Sciatic nerve (tissue), 2 donors: ENCODE measurements at places on chromosomes 6 and 20.

- DNase-seq: no peak
These were observed 10.1 kb downstream of the ALDH5A1 start for GRCh38 chr6:24504649-24505586.

DNA sequence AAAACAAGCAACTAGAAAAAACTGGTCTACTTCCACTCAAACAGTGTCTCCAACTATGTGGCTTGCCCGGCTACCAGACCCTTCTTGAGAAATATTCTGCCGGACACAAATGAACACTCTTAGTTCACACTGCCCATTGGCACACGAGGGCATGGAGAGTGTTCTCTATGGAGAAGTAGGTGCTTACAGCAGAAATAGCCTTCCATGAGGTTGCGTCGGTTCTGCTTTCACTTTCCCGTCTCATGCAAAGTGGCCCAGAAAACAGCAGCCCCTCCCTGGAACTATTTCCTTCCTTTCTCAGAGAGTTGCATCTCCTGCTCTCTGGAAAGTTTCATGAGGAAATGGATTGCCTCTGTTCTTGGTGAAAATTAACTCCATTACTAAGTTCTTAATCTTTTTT lies 9.5 kb upstream of the HLA-DOA start:
- peak; percentile 76 for DNase-seq

GRCh38 chr20:10992731-10993130 lies 318.9 kb upstream of the JAG1 start:
- no peak for DNase-seq

GRCh38 chr6:6596529-6597328 lies 8.2 kb downstream of the LY86 start:
- DNase-seq: no peak

GRCh38 chr6:143331362-143331761 lies 119.1 kb downstream of the ADAT2 start:
- no peak for DNase-seq

DNA sequence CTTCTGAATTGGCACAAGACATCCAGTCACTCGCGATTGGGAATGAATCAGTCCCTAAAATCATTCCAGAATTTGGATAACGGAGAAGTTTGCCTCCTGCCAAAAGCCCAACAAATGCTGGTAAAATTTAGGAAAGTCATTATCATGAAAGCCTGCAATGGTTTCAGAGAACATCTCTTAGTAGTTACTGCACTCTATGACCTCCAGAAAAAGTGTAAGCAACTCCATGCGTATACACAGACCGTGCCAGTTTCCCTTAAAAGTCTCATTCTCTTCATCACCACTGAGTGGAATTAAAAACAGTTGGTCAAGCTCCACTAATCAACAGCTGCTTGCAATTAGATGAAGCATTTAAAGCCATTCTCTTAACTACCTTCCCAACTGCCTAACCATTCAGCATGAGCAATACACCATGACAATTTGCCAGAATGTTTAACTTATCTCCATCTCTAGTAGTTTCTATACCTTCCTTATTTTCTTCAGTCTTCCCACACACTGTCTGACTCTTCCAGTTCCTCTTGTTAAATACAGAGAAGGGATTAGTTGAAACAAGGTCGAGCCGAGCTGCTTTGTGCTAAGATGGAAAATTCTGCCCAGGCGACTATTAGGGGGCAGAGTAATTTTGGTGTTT lies 183.6 kb upstream of the PRDM1 start:
- DNase-seq: no peak

DNA sequence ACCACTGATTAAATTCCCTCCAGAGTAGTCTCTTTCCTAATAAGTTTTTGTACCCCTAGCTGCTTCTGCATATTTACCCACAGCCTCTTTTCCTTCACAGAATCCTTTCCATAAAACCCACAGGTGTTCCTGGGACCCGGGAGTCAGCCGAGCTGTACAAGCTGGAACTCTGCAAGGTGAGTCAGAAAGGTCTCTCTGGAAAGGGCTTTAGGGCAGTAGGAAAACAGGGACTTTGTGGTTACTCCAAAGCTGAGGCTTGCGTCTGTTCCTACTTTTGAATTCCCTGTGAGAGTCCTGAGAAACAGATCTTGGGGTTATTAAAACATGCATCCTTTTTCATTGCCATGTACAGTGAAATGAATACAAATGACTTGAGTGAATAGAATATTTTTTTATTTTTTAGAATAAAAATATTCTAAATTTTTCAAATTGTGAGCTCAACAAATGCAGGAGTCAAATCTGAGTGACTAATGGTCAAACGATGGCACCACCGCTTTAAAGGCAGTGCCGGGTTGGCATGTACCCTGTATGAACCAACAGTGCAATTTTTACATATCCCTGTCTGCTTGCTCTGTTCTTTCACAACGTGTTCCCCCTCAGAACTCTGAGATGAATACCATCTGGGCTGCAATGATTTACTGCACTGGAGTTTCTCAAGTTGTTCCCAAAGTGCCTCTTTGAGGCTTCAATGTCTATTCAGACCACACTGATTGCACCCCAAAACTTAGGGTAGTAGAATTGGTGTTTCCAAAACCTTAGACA lies 78.4 kb downstream of the GFRAL start:
- no peak for DNase-seq

DNA sequence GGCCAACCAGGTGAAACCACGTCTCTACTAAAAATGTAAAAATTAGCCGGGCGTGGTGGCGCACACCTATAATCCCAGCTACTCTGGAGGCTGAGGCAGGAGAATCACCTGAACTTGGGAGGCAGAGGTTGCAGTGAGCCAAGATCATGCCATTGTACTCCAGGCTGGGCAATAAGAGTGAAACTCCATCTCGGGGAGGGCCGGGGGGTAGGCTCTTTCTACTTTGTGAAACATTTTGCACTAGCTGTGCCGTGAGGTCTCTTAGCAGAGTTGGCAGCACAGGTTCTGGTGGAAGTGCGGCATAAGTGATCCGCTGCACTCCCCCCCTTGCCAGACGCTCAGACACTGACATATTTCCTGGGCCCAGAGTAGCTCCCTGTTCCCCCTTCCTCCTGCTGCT lies 24.5 kb downstream of the PSMG4 start:
- DNase-seq: no peak
